ENCODE measurements at places on chromosomes 12 and 14. TPM values are rescaled to one million over a fixed set of nuclear protein-coding genes. Genes with fewer than 3 reads are reported as not detected.
A peak's percentile ranks its signal among the peaks of the same experiment; 100 is the strongest.

DNA sequence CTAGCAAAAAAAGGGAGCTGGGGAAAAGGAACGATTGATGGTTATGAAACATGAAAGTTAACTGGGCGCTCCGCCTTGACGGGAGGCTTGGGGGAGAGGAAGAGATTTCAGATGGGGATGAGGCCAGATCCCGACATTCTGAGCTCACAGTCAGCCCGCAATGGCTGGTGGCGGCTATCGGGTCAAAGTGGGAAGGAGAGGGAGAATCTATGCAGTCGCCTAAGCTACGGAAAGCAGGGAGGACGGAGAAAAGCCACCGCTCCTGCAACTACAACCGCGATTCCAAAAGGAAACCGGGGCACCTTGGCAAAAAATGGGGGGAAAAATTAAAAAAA lies 502 bp downstream of the MPHOSPH9 start:
- DNase-seq: no peak

The MIP gene
- 0.08 TPM for total RNA-seq

The CMKLR1 gene
- 2.2 TPM for total RNA-seq

GRCh38 chr12:25328072-25328712 lies 77.5 kb upstream of the KRAS start:
- DNase-seq: peak; percentile 83

GRCh38 chr14:47235619-47236018 lies 439.8 kb downstream of the MDGA2 start:
- no peak for DNase-seq

GRCh38 chr14:35159742-35160409 lies 37.5 kb downstream of the PRORP start:
- peak; percentile 79 for DNase-seq

DNA sequence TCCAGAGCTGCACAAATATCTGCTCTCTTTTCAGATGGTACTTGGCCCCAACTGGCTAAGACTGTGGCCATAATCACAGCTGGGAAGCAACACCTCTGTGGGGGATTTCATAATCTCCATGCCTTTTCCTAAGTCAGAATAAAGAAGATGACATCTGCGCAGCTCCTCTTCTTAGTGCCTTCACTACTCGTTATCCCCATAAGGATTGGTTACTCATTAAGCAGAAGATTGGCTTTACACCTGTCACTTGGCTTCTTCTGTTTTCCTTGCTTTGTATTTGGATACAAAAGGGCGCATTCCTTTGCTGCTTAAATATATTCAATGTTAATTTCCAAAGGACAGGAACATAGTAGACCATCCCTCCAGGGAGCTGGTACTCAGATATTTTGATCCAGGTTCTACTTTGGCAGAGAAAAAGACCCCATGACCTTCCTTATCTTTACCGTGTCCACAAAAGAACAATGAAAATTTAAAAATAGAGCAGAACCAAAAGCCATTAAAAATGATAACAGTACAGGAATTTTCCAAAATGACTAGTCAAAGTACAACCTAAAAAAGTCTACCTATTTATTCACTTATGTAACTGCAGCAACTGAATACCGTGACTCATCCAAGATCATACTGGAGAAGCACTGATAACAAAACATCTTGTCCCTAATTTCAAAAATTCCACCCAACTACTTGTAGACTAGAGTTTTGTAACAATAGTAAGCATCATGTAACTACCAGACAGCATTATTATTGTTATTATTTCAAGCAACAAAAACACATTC lies 352.3 kb upstream of the TMPO start:
- DNase-seq: no peak

- peak; percentile 39 for DNase-seq
Measured at GRCh38 chr14:89425931-89426330, 8.9 kb upstream of the FOXN3 start.

DNA sequence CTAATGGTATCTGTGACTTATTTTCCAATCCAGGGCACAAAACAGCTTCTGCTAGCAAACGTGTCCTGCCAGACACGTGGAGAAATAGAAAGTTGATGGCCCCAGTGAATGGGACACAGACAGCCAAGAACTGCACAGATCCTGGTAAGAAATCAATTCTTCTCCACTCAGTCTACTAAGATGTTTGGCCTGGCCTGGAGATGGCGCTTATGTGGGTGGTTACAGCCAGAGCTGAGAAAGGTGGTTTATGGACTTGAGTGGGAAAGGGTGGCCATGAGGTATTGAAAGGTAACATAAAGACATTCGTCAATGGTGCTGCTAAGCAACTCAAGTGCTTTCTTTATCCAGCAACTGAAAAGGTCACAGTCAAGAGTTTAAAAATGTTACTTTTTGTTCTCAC lies 2.9 kb downstream of the SLC24A4 start:
- no peak for DNase-seq

GRCh38 chr12:66724616-66725015 lies 45.7 kb upstream of the GRIP1 start:
- DNase-seq: no peak

The GPR65 gene
- total RNA-seq: 0.04 TPM

DNA sequence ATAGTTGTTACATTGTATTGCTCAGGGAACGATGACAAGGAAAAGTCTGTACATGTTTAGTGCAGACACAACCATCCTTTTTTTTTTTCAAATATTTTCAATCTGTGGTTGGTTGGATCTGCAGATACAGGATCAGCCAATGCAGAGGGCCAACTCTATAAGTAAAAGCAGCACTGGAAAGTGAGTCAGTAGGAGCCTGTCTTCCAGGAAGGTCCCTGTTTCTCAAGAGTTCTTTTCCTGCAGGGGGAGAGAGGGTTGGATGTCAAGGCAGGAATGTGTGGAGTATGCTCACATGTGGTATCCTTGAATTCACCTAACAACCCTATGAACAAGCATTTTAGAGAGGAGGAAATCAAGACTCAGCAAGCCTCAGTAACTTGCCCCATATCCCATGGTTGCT lies 409.1 kb downstream of the NPAS3 start:
- no peak for DNase-seq

The FZD10 gene
- total RNA-seq: 1.3 TPM

GRCh38 chr12:126704609-126705008 lies 1562.4 kb upstream of the TMEM132C start:
- no peak for DNase-seq

DNA sequence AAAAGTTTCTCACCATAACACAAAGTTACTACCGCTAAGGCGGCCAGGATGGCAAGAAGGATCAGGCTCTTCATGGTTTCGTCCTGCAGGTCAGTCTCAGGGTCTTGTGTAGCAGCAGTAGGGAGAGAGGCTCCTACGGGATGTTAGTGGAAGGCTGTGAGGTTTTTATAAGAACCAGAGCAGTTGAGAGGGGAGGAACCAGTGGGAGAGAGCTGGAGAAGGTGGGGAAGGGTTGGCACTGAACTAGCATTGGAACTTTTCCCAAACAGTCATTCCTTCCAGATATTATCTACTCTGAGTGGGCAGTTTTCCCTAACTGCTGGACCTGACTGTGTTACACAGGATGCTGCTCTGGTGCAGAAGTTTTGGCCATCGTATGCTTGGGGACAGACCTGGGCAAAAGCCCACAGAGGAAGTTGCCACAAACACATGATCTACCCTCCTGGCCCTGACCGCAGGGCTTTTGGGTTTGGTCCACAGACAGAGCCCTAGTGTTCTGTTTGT lies at the start of gene MGP:
TSS of gene MGP (minus strand) at position 137 of the 504 bp plus-strand sequence. CDS start at position 74, 63 bp downstream.
- peak; percentile 37 for DNase-seq

- no peak for DNase-seq
Measured at GRCh38 chr12:97048421-97049035, 141.5 kb downstream of the NEDD1 start.

All from hepatocyte (in vitro differentiated cells).